ENCODE measurements at places on chromosomes 4 and X.
A peak's percentile ranks its signal among the peaks of the same experiment; 100 is the strongest.

DNA sequence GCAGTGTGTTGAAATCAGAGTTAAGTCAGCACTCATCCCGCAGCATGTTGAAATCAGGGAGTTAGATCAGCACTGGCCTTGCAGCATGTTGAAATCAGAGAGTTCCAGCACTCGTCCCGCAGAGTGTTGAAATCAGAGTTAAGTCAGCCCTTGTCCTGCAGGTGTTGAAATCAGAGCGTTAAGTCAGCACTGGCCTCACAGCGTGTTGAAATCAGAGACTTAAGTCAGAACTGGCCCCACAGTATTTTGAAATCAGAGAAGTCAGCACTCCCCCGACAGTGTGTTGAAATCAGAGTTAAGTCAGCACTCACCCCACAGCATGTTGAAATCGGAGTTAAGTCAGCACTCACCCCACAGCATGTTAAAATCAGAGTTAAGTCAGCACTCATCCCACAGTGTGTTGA lies 10.9 kb upstream of the UVSSA start:
- DNase-seq: no peak

DNA sequence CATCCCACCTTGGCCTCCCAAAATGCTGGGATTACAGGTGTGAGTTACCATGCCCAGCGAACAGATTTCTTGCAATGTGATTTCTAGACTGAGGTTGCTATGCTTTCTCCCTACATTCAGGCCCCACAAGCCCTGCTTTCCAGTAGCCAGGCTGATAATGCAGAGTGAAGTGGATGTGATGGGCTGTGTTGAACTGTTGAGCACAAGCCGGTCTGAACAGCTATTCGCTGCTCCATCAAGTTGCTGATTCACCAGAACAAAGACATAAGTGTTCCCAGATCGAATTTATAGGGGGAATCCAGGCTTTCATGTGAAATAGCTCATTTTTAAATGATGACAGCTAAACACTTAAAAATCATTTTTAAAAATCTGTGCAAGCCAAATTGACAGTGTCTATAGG lies 8.0 kb downstream of the NIPAL1 start:
- DNase-seq: no peak

GRCh38 chr4:12144051-12144450 lies 715.4 kb upstream of the HS3ST1 start:
- DNase-seq: no peak

GRCh38 chr4:20203508-20203907 lies 48.2 kb upstream of the SLIT2 start:
- no peak for DNase-seq

DNA sequence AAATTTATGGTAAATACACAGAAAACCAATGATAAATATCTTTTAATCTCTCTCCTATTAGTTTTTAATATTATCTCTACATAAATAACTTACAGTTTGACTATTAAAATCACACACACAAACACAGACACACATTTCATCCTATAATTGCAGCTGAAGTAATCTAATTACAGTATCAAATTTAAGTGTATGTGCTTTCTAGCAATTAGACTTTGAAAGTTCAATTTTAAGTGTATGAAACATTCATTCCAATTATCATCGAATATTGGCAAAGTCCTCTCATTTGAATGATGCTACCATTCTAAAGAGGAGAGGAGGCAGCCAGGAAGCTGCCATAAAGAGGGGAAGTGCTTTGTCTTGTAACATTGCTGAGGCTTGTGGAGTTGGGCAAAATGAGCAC lies 221.2 kb upstream of the PABPC4L start:
- DNase-seq: no peak

DNA sequence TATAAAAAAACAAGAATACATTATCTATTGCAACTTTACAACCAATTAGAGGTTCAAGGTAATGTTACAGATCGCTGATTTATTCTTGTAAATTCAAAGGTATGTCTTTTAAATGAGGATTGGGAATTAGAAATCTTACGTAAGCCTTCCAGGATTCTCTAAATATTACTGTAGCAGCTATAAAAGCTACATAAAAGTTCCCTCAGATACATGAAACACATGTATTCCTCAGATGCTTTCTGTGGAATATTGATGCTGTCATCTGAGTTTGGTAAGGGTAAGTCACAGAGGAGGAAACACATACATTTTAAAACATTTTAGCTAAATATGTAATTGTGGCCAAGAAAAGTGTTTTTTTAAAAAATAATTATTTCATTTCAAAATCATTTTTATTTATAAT lies 3.4 kb downstream of the AFP start:
- DNase-seq: no peak

DNA sequence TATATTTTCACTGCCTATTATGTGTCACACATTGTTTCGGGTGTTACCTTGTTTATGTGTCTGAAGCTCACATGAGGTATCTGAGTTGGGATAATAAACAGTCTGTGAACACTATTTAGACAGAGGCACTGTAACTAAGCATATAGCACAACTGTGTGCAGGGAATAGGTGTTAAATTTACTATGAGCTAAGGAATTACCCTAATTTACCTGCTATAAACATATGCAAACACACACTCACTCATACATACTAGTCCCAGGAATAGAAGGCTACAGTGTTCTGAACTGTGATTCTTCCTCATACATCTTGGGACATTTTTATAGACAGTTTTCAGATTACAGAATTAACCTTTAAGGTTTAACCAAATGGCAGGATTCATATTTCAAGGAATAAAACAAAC lies 127.6 kb upstream of the SPANXN4 start:
- DNase-seq: no peak

DNA sequence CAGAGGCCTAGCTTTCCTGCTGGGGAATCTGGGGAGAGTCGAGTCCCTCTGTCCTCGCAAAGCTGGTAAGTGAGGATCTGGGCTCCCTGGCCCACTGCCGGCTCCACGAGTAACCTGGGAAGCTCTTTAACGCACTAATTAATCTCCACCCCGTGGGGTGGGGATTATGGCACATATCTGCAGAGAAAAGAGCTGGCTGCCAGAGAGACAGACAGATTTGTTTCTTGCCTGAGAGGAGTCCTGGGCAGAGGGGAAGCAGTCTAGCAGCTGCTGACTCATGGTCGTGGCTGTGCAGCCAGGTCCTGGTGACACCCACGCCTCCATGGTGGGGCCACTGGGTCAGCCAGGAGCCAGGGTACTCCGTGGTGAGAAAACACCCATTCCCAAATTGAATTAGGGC lies 14.0 kb downstream of the SORCS2 start:
- peak; percentile 35 for DNase-seq

DNA sequence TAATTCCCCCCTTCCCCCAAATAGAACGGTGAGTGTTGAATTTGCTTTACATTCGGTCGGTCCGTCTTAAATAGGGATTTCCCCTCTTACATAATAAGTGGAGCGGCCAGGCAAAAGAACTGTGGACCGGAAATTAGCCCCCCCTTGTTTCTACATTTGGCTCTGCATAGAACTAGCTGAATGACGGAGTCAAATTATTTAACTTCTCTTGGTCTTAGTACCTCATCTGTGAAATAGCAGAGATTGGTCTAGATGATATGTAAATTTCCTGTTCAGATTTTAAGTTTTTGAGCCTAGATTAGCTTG lies 1.3 kb downstream of the SPATA18 start:
- DNase-seq: no peak

DNA sequence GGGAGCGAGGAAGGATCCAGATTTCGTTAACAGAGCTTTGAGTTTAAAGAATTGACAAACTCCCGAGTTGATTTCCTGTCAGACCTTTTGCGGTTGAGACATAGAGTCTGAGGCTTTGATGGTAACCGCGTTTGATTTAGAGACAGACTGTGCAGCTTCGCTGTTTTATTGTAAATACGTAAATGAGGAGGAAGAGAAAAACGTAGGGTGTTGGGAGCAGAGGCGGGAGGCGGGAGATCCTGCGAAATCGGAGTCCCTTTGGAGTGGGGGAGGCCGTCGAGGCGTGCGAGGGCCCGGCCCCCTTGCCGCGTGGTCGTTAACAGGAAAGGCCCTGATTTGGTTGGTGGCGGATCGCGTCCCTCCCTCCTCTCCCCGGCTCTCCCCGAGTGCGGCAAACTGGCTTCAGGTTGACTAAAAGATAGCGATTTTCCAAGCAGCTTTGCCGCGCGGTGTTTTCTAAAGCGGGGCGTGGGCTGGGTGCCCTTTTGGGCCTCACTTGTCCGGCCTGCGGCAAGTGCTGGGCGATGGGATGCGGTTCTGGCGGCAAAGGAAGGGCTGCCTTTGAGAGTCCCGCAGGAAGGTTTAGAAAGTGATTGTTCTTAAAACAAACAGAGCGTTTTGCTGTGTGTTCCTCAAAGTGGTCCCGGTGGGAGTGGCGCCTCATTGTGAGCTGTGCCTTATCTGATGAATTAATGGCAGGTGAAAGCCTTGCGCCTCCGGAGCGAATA lies 857 bp downstream of the SCML1 start:
- DNase-seq: peak; percentile 38

DNA sequence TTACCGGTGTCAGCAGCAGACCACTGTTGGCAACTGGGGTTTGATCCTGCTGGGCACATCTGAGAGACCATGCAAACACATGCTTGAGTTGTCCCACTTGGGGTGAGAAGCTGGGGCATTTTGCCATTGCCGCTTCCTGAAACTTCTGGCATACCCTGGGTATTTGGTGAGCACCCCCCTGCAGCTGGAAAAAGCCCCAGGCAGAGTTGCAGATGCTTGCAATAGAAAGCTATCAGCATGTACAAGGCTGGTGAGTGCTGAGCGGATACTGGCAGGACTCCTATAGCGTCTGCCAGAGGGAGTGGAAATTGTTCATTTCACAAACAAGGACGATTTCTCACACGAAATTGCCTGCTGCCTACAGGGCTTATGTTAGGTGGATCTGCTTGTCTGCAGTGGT lies 32.3 kb downstream of the SUPT20HL1 start:
- no peak for DNase-seq

- no peak for DNase-seq
These were observed 58.2 kb downstream of the NAA11 start for GRCh38 chr4:79267671-79268070.

- no peak for DNase-seq
These were observed 908 bp downstream of the PCDH10 start for GRCh38 chr4:133149932-133150471.

GRCh38 chr4:107682306-107682705 lies 37.7 kb downstream of the PAPSS1 start:
- DNase-seq: no peak

- DNase-seq: no peak
These were observed 1.9 kb downstream of the OCIAD2 start for GRCh38 chr4:48904541-48905142.

GRCh38 chrX:136019226-136019625 lies 34.0 kb downstream of the SLC9A6 start:
- no peak for DNase-seq

GRCh38 chr4:25702848-25703247 lies 47.2 kb downstream of the SLC34A2 start:
- peak; percentile 78 for DNase-seq

GRCh38 chrX:134622813-134623185 lies 35.5 kb downstream of the PLAC1 start:
- DNase-seq: no peak

DNA sequence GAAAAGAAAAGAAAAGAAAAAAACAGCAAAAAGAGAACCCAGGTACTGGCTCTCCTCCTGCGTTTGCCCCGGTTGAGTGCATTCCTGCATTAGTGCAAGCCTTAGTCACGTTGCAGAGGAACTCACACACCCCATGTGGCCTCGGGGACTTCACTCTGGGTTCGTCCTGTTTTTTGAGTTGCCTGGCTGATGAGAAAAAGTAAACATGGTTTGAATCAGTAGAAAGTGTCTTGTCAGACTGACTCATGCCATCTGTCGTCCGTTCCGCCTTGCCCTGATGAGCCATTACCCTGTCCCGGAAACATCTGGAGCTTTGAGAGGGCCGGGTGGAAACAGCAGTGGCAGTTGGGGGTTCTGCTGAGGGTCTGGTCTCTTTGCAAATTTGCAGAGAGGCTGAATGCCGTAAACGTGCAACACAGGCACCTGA lies 16.3 kb downstream of the CD99 start:
- peak; percentile 57 for DNase-seq

GRCh38 chr4:74768857-74769525 lies 25.3 kb downstream of the BTC start:
- DNase-seq: peak; percentile 42

DNA sequence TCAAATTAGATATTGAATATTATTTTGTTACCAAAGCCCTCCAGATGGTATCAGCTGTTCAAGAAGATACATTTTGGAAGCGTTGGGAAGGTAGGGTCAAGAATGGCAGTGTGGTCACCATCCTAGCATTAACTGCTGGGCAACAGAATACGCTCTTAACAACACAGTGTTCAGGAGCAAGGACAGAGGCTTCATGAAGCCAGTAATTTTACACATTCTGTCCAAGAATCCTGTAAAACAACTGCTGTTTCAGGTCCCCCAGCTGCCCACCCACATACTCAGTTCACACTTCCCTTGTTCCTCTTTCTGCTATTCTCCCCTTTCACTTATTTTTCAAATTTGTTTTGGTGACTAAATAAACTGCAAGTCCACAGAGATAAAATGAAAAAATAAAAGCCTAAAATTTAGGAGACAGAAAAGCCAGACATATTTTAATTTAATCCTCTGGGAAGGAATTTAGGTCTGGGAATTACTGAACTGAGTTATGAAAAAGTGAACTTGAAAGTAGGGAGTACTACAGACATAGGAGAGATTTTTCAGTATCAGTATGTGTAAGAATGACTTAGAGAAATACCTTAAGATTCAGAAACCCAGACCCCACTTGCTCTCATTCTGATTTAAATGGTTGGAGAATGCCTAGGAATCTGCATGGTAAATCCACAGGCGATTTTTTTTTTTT lies 406.7 kb downstream of the MAPK10 start:
- no peak for DNase-seq

GRCh38 chr4:12978310-12978709 lies 505.8 kb downstream of the RAB28 start:
- DNase-seq: no peak

- DNase-seq: no peak
These were observed 2.8 kb downstream of the TENT5D start for GRCh38 chrX:80423000-80423399.

- no peak for DNase-seq
These were observed 10.0 kb downstream of the EXOSC9 start for GRCh38 chr4:121811122-121811521.

DNA sequence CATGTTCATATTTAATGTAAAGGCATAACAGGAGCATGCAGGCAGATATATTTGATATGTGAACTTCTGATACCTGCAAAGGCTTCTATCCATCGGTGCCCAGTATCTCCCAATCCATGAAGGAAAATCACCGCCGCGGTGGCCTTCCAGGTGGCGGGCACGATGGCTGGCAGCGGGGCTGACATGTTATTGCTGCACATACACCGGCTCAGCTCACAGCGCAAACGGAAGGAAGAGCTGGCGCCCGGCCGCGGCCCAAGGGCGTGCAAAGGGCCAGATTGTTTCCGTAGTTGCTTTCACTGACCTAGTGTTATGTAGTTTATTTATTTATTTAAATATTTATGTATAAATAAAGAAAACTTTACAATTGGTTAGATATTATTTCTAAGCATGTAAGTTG lies 322.7 kb upstream of the PITX2 start:
- DNase-seq: no peak

DNA sequence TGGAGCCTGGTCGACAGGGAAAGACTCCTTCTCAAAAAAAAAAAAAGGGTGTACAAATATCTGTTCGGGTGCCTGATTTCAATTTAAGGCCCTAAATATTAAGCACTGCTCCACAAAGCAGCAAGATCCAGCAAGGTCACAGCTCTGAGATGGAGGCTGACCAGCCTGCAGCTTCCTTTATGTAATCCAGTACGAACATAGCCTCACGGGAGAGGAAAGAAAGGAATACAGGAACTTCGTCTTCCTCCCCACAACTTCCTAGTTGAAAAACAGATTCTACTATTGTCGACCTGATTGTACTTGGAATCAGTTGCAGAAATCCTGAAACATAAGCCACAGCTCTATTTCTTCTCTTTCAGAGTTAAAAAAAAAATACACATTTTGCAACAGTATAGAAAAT lies 53.5 kb upstream of the TBC1D9 start:
- no peak for DNase-seq
